ENCODE measurements at places on chromosomes 6 and 20.

DNA sequence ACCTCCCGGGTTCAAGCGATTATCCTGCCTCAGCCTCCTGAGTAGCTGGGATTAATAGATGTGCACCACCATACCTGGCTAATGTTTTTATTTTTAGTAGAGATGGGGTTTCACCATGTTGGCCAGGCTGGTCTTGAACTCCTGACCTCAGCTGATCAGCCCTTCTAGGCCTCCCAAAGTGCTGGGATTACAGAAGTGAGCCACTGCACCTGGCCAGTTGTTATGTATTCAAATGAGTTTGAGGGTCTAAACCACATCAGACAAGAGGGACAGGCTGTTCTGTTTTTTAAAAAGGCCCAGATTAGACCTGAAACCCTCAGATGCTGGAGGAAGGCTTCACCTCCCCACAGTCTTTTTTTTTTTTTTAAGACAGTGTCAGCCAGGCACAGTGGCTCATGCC, 4.1 kb upstream of the SPAG4 start:
- no peak for DNase-seq

DNA sequence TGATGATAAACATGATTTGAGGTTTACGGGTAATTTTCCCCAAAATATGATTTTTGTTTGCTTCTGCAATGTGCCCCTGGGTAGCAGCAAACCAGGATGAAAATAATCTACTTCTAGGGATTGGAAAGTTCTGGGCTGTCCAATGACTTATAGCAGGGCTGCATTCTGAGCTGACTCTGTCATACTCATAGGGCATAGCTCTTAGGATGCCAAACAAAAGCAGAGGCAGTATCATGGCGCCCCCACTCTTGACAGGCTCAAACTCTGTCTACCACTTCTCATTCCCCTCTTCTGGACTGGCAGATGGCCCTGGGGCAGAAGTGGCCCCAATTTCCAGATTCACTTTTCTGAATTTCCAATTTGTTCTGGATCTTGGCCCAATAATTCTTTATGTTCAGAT, 10.3 kb downstream of the SERPINB1 start:
- no peak for DNase-seq

DNA sequence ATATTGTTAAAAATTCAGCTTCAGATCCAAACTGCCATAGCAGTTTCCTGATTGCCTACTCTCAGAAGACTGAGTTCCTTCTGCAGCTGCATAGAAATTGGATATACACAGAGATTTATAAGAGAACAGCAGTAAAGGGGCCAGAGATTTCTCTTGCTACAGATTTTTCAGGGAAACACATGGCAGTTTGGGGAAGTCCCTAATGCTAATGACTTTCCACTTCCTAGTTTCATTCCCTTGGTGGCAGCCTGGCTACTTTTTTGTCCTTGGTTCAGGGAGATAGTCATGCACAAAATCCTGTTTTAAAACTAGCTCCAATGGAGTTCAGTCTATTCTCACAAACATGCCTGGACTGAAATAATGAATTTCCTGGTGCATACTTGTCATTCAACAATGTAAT, 125.3 kb upstream of the PLCB4 start:
- DNase-seq = no peak

GRCh38 chr20:36454698-36455427, 86.5 kb upstream of the MYL9 start:
- no peak for DNase-seq

DNA sequence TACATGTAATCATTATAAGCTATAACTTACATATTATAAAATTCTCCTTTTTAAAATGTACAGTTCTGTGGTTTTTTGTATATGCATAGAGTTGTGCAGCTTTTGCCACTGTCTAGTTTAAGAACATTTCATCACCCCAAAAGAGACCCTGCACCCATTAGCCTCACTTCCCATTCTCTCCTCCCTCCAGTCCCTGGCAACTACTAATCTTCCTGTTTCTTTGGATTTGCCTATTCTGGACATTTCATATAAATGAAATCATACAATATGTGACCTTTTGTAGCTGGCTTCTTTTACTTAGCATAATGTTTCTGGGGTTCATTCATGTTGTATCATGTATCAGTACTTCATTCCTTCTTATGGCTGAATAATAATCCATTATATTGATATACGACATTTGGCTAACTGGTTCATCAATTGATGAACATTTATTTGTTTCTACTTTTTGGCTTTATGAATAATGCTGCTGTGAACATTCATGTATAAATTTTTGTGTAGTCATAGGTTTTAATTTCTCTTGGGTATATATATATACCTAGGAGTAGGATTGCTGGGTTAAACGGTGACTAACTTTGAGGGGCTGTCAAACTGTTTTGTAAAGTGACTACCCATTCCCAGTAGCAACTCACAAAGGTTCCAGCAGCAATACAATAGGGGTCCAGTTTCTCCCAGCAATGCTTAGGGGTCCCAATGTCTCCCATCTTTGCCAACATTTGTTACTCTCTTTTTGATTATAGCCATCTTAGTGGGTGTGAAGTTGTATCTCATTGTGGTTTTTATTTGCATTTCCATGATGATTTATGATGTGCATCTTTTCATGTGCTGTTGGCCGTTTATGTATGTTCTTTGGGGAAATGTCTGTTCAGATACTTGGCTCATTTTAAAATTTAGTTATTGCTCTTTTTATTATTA, 10.7 kb downstream of the PTPRA start:
- DNase-seq = no peak

- DNase-seq = no peak
Measured at GRCh38 chr6:130202782-130203181, 20.0 kb downstream of the SAMD3 start.

GRCh38 chr6:47141171-47141570, 99.0 kb upstream of the ADGRF1 start:
- DNase-seq = no peak

GRCh38 chr6:149440735-149441671, 40.9 kb downstream of the SUMO4 start:
- no peak for DNase-seq

All from NCI-H187 (cell line).